Activated naive CD4-positive, alpha-beta T cell treated with anti-CD3 and anti-CD28 coated beads, Interleukin-2, amount 10 ng/mL, durations not matched to agents 7 days and 5 days (primary cell): ENCODE measurements at places on chromosomes 1 and 21.
A peak's percentile ranks its signal among the peaks of the same experiment; 100 is the strongest.

DNA sequence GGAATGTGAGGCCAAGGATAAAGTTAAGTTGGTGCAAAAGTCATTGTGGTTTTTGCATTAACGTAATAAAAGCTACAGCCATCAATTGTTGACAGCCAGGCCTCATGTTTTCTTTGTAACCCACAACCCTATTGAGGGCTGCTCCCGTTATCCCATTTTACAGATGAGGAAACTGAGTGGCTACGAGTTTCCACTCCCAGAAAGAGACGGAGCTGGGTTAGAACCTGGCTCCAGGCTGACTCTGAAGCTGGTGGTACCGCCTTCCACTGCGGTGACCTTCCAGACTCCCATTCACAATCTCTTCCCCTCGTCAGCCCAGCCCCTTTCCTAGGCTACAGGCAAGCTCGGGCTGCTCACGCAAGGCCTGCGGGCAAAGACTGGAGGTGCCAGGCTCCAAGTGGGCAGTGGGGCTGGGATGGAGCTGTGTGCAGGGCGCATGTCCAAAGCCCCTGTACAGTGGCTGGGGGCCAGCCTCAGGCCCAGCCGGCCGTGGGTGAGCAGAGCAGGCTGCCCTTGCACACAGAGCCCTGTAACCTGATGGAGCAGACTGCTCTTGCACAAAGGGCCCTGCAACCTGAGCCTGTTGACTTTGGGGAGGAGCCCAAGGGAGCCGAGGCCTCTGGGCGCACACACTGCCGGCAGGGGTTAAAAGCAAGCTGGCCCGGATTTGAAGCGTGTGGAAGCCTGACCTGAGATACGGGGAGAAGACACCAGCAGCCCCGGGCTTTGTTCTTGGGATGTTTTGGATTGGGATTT, 97.4 kb upstream of the TMPRSS2 start:
- no peak overlapping the region for H3K27ac ChIP-seq
- DNase-seq, result no peak
- H3K27me3 ChIP-seq, result peaks cover 14% of the 10 kb centered on the region
- no peaks in the 10 kb centered on the region for H3K4me1 ChIP-seq
- H3K36me3 ChIP-seq, result no peaks in the 10 kb centered on the region

GRCh38 chr1:3275471-3276340, 178.8 kb upstream of the ARHGEF16 start:
- no peaks in the 10 kb centered on the region for H3K27me3 ChIP-seq
- no peaks in the 10 kb centered on the region for H3K4me1 ChIP-seq

DNA sequence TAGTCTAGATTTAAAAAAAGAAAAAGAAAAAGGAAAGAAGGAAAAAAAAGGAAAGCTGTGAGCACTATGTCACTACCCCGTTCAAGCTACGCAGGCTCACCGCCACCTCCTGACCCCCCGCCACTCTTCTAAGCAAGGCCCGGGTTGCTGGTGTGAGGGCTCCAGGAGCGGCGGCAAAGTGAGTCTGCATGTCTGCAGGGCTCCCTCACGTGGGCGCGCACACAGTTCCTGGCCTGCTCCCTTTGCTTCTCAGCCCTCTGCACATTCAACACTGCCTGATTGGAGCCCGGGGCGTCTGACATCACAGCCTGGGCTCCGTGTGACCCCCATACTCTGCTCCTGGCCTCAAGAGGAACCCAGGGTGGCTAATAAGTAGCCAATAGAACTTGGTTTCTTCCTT, 81.4 kb upstream of the TLR5 start:
- H3K4me1 ChIP-seq, result peaks cover 12% of the 10 kb centered on the region
- no peak overlapping the region for H3K4me3 ChIP-seq
- no peak for DNase-seq

GRCh38 chr1:240254006-240254405, 162.3 kb downstream of the FMN2 start:
- no peaks in the 10 kb centered on the region for H3K4me1 ChIP-seq
- H3K27me3 ChIP-seq, result no peaks in the 10 kb centered on the region
- no peak overlapping the region for H3K4me3 ChIP-seq

- H3K4me1 ChIP-seq, result no peaks in the 10 kb centered on the region
- peaks cover 10% of the 10 kb centered on the region for H3K27me3 ChIP-seq
- no peak overlapping the region for H3K27ac ChIP-seq
Measured at GRCh38 chr21:43627527-43627926, 31.8 kb downstream of the HSF2BP start.

DNA sequence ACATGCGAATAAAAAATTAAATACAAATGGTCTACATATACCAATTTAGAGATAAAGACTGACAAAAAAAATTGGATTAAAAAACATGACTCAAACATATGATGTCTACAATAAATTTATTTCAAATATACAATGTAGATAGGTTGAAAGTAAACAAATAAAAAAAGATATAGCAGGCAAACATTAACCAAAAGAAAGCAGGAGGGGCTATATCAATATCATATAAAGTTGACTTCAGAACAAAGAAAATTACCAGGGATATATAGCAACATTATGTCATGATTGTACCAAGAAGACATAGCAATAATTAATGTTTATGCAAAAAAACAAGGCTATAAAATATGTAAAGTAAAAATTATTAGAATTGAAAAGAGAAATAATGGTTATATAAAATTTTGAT, 49.9 kb upstream of the INSL5 start:
- no peaks in the 10 kb centered on the region for H3K27me3 ChIP-seq
- DNase-seq, result no peak
- H3K27ac ChIP-seq, result no peak overlapping the region

DNA sequence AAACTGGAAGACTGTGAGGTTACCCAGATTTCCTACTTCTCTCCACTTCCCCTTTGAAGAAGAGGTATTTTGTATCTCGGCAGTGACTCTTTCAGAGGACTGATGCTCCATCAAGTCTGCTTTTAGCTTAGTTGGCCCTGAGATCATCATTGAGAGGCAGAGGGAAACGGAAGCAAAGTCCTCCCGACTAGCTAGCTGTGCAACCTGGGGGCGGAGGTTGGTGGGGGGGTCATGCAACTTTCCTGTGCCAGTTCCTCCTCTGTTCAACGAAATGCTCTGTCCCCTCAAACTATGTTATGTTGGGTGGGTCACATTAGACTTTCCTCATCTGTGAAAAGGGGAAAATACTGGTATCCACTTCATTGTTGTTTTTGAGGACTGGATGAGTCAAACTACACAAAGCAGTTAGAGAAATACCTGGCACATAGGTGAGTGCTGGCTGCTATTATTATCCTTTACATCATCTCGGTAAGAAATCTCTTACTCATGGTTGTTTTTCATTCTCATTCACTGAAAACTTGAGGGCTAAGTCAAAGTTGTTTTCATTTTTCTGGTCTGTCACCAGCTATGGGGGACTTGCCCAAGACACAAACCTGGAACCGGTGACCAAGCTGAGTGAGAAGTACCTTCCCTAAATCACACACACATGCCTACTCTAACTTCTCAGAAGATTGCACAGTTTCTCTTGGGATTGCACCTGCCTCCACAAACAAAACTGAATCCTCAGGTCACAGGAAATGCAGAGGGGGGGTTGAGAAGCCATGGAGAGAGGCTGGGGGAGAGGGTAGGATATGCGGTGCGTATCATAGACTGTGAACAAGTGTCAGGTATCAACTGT, 83.3 kb downstream of the ABCA4 start:
- no peak overlapping the region for H3K4me3 ChIP-seq
- H3K36me3 ChIP-seq, result no peaks in the 10 kb centered on the region
- DNase-seq, result no peak
- no peaks in the 10 kb centered on the region for H3K4me1 ChIP-seq
- H3K27me3 ChIP-seq, result peaks cover 50% of the 10 kb centered on the region
- H3K27ac ChIP-seq, result no peak overlapping the region

GRCh38 chr1:160748181-160748877, 9.3 kb downstream of the SLAMF7 start:
- DNase-seq, result no peak
- H3K4me3 ChIP-seq, result no peak overlapping the region
- H3K27me3 ChIP-seq, result no peaks in the 10 kb centered on the region
- H3K36me3 ChIP-seq, result peaks cover 20% of the 10 kb centered on the region
- H3K4me1 ChIP-seq, result peaks cover 79% of the 10 kb centered on the region

GRCh38 chr1:14479865-14480264, 118.6 kb upstream of the KAZN start:
- H3K36me3 ChIP-seq, result no peaks in the 10 kb centered on the region

- H3K27ac ChIP-seq, result no peak overlapping the region
- H3K4me1 ChIP-seq, result no peaks in the 10 kb centered on the region
- peak overlapping the region; percentile 59 for H3K4me3 ChIP-seq
- DNase-seq, result no peak
Measured at GRCh38 chr1:41360074-41360785, 1.0 kb upstream of the FOXO6 start.

GRCh38 chr1:201015551-201016091, 7.9 kb downstream of the KIF21B start:
- no peaks in the 10 kb centered on the region for H3K27me3 ChIP-seq
- peaks cover 96% of the 10 kb centered on the region for H3K4me1 ChIP-seq
- H3K4me3 ChIP-seq, result peak overlapping the region; percentile 59
- H3K27ac ChIP-seq, result peak overlapping the region; percentile 100
